ENCODE measurements at places on chromosomes 1 and 21.

DNA sequence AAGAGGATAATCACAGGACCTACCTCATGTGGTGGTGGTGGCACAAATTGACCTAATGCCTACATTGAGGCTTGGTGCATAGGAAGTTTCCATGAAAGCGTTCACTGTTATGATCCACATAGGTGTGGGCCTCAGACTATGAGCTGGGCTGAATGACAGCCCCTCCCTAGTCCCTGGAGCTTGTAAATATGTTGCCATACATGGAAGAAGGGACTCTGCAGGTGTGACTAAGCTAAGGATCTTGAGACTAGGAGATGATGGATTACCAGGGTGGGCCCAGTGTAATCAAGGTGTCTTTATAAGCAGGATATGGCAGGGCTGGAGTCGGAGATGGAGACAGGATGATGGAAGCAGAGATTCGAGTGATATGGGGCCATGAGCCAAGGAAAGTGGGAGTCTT, 31.0 kb upstream of the KCNE1 start:
- ATAC-seq = no peak

DNA sequence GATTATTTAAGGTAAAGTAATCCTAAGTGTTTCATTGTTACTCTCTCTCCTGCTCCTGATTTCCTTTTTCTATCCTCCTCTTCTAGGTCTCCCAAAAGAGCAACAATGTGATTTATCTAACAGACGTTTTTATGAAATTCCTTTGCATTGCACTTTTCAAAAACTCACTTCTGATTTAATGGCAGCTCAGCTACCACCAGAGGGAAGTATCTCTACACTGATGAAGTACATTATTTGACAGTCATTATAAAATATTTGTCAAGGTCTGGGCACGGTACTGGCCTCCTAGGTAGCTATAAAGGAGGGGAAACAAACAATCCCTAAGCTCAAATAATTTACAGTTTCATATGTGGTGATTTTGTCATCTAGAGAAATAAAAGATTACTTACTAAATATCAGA, 15.6 kb downstream of the TMPRSS15 start:
- ATAC-seq = no peak

DNA sequence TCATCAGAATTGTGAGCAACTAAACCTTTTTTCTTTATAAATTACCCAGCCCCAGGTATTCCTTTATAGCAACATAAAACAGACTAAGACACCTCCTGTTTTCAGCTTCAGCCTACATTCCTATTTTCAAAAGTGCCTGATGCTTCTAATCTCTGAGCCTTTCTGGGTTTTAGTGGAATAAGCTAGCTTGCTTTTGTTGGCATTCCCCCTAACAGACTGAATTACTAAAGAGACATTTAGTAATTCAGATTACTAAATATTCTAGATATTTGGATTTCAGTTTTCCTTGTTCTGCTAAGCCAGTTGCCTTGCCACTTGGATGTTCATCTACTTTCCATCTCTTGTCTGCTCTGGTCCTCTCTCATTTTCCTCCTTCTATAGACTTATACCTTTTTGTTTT, 10.5 kb upstream of the GNG12 start:
- no peak for ATAC-seq

GRCh38 chr1:233879841-233880240, 24.6 kb upstream of the SLC35F3 start:
- no peak for ATAC-seq

DNA sequence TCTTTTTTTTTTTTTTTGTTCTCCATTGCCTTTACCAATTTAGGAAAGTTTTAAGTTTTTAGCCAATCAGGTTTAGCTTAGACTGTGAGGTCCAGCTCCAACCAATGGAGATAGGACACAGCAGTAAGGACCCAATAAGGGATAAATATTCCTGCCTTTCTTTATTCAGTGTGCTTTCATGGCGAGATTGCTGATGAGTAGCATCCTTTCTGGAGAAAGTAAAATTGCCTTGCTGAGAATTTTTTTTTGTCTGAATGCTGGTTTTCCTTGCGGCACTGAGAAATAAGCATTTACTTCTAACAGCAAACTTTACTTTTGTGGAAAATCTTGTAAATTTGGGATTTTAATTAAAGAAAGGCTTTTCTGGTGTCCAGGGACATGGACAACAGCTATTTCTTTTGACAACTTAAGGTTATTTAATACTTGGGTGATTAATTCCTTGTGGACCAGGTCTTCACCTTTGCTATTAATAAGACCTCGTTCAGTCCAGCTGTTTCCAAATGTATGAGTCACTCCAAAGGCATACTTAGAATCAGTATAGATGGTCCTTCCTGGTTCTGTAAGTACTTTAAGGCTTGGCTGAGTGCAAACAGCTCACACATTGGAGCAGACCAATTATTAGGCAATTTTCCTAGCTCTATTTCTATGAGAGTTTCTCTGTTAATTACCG, 54.1 kb downstream of the SERINC2 start:
- no peak for ATAC-seq

- no peak for ATAC-seq
Observed at GRCh38 chr21:44899768-44900558, 20.7 kb downstream of the ITGB2 start.

All from activated T-helper 17 cell treated with anti-CD3 and anti-CD28 coated beads, Interleukin-2, amount 50 U/mL, for 72 hours (primary cell).